ENCODE measurements at places on chromosomes 6 and 20. TPM values are rescaled to one million over a fixed set of nuclear protein-coding genes. Genes with fewer than 3 reads are reported as not detected.

DNA sequence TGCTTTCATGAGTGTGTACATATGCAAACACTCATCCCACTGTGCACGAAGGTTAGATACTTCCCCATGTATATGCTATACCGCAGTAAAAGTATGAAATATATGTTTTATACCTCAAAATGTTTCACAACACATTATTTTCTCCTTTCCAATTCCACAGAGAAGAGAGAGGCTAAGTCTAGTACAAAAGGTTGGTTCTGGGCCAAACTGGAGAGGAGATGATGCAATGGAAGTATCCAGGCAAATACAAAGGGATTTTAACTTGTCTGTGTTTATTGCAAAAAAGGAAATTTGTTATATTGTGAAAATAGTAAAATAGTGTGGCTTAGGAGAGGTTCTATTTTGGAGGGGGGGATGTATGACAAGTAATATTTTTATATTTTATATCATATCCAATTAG is 112.6 kb downstream of the PLCB1 start:
- DNase-seq, result no peak

- no peak for DNase-seq
These were observed 11.1 kb upstream of the PM20D2 start for GRCh38 chr6:89134723-89135122.

- no peak for DNase-seq
These were observed 289.9 kb downstream of the BTBD9 start for GRCh38 chr6:38349795-38350194.

GRCh38 chr6:108630050-108630714 is 69.5 kb downstream of the FOXO3 start:
- no peak for DNase-seq

DNA sequence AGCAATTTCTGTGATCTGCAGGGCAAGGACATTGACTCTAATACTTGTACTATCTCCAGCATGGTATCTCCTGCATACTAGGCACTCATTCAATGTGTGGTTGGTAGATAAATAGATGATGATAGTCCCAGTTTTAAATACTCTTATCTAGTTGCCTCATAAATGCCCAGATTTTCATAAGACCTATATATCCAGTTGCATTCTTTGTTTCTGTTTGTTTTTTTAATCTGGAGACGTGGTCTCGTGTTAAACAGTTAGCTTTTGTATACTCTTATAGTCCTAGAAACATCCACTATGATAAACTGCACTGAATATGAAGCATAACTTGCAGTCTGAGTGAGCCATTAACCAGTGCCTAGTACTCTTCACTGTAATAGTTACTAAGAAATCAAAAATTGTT is 35.5 kb upstream of the SUMO4 start:
- no peak for DNase-seq

MEP1A gene
- not detected for total RNA-seq

ARMC12 gene
- total RNA-seq, result not detected

All from Right ventricle myocardium superior (tissue), 1 donor.